ENCODE measurements at places on chromosomes 13 and 19. TPM values are rescaled to one million over a fixed set of nuclear protein-coding genes. Genes with fewer than 3 reads are reported as not detected.
A peak's percentile ranks its signal among the peaks of the same experiment; 100 is the strongest.

B3GNT8 gene
- not detected for total RNA-seq

DNA sequence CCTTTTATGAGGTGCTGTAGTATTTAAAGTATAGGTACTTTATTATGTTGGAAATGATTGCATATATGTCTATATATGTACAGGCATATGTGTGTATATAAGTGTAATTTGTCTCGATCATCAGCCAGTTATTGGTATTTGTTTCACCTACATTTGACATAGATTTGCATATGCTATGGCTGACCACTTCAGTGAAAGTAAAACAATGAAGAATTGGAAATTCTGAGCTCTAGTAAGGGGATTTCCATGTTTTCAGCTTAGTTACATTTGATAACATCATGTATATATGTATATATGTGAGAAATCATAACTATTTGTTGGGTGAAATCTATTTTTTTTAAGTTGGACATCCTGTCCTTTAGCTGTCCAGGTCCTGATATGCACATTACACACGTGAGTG, 1303.9 kb downstream of the EFNB2 start:
- DNase-seq, result no peak

DNA sequence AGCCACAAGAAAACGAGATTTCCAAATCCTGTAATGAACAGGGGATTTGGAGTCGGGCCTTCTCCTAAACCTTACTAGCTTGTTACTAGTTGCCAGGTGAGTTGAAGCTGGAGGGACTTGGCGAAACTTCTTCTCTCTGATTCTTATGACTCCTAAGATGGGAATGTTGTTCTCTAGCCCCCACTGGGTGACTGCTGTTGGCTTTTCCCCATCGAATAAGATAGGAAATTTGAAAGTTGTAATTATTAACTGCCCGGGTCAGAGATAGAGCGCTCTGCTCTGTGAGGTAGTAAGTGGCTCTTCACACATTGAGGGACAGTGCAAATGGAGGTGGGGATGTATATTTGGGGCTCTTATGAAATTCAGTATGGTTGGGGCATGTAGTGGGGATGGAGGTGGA, 111.2 kb upstream of the MBNL2 start:
- DNase-seq, result no peak

GRCh38 chr13:68834375-68834774, 1273.3 kb upstream of the ATXN8OS start:
- no peak for DNase-seq

ZIC2 gene
- total RNA-seq, result 10.9 TPM

DNA sequence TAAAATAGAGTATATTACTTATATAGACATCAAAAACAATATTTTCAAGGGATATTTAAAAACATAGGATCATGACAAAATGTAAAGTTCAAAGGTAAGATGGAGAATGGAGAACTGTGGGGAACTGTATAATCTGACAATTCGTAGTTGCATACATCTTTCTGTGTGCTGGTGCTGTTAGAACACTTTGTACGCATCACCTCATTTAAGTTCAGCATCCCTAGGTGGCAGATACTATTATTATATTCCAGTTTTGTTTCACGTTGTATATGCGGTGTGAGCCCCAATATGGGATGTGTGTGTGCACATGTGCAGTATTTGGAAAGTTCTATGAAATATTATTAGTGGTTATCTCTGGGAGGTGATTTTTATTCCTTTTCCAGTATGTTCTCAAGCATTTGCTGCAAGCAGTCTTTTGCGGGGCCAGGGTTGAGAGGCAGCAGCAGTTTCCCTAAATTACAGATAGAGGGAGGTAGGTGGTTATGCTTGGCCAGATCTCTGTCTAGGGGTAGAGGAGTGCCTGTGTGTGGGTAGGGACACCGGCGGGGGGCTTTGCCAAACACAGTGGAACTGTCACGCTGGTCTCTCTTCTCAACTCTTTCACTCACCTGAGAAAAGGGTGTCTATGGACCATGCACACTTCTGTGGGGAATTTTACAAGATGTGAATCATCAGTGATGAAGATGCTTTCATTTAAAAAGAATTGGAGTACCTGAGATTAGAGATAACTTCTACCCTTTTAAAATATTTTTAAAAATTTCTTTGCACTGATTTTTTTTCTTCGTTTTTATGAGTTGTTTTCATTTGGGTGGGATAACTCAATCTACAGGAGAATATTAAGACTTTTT, 55.6 kb upstream of the ALOX5AP start:
- DNase-seq, result peak; percentile 14

DNA sequence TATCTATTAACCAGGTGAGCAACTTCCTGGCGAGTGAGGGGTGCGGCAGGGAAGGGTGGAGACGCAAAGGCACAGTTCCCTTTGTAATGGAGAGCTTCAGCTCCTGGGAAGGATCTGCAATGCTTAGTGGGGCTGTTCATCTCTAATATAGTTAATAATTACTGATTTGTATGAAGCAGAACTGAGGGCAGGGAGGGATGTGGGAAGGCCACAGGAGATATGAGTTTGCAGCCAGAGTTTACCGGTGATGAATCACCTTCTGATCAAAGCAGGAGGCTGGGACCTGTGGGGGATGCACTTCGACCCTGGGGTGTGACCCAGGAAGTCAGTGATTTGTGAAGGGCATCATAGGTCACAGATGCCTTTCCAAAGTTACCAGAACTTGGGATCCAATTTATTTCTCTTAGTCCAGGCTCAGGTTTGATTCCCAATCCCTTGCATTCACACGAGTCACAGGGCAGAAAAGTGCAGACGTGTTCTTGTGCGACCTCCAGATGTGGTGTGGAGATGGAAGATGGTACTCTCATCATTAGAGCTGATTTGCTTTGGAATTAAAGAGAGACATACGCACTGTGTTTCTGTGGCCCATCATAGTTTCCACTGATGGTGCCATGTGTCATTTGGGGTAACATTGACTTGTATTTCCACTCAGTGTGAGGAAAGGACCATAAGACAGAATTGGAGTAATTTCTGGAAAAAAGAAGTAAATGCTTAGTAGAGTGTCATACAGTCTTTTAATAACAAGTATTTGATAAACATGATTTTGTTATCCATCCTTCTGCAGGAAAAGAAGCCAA, 55.0 kb downstream of the LRCH1 start:
- DNase-seq, result no peak

- no peak for DNase-seq
Observed at GRCh38 chr13:108728370-108728769, 99.0 kb downstream of the MYO16 start.

DNA sequence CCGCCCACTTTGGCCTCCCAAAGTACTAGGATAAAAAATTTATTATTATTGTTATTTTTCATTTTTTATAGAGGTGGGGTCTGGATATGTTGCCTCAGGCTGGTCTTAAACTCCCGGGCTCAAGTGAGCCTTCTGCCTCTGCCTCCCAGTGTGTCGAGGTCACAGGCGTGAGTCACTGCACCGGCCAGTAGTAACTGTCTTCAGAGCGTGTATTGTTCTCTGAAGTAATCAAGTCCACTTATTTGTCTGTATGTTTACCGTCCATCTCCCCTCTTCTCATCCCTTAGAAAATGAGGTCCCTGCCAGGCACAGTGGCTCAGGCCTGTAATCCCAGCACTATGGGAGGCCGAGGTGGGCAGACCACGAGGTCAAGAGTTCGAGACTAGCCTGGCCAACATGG, 18.2 kb upstream of the SULT2B1 start:
- DNase-seq, result no peak

DNA sequence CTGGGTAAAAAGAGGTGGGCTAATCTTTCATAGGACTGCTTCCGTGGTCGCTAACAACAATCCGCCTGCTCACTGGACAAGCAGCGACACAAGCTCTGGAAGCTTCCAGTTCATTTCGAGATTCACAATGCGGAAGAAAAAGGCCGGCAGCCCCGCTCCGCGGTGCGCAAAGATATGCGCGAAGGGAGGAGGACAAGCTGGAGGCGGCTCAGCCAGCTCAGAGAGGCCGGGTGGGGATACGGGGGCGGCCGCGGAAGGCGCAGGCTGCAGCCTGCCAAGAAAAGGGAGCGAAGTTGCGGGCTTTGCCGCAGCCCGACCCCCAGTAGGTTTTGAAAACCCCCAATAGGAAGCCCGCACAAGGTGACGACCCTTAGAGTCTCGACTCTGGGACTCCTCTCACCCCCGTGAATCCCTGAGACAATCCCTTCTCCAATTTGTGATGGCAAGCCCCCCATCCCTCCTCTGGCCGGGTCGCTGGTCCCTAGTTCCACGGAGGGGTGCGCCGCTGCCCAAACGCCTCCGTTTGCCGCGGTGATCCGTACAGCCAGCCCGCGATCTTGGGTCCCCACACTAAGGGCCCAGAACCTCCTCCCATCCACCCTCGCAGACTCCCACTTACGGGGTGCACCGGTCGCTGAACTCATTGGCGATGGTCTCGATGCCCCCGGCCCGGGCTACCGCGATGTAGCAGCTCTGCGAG, 697 bp downstream of the HSPH1 start:
- DNase-seq, result peak; percentile 41

GRCh38 chr19:55460670-55461258, 678 bp downstream of the ISOC2 start:
- peak; percentile 83 for DNase-seq

DNA sequence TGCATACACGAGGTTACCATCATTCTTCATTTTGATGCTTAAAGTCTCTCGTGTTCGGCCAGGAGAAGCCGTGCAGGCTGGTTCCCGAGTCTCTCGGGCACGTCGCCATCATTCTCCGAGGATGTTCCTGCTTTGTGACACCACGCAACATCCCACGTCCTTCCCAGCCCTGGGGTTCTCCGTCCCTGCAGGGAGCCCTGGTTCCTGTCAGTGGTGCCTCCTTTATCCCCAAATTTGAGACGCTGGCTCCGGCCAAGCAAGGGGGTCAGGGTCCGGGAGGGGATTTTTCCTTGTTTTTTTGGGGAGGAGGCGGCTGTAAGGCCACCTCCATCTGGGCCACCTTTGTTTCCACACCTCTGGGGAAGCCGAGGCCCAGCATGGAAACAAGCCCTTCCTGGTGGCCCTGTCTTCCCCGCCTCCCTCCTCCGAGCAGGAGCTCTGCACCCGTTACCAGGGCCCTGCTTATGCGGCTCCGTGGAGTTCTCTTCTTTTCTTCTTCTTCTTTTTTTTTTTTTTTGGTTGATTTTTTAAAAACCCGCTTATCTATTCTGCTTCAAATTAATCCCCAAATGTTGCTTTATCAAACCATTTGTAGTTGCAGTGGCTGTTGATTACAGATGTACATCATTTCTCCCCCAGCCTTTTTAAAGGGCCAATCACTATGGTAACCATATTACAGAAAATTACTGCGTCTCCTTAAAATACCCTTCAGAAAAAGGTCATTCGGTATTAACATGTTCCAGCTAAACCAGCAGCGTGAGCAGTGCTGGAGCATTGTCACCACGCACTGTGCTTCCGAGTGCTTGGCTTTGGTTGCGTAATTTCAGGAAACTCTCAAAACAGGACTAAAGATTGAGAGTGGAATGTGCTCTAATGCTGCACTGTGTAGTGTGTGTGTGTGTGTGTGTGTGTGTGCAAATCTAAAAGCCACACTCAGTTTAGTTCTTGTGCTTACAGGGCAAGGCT, 50.4 kb downstream of the TEX29 start:
- no peak for DNase-seq

C5AR1 gene
- not detected for total RNA-seq

GEMIN7 gene
- 43.3 TPM for total RNA-seq

DNA sequence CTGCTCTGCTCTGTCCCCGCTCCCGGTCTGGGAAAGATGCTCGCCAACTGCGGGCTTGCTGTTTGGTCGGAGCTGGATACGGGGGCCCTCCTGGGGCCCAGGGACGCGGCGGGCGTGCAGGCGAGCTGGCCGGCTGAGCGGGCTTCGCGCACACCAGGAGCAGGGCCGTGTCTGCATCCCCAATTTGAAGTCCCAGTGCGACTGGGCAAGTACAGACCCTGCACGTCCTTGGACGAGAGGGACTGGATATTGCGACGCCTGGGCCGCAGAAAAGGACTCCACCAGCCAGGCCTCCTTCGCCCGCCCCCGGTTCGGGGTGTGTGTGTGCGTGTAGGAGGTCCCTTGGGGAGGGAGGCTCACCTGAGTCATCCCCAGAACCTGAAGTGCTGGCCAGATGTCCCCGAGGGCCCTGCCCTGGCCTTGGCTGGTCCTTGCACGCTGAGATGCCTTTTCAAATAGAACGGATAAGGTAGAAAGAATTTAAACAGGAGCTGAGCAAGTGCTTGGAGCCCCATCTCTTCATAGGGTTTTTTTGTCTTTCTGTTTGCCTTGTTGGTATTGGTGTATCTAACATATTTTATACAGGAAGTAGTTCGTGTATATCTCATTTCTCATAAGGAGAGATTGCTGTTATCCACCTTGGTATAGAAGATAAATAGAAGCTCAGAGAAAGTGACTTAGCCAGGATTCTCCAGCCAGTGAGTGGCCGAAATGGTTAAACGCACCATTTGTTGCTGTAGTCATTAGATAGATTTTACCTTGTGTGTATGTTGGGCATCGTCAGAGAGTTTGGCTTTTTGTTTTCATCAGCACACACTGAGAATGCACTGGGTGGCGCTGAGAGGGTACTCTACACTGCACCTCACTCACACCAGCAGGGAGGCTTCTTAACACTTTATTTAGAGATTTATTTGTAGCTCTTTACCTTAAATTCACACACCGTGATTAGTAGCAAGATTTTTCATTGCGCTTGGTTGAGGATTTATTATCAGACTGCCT, 1.1 kb downstream of the NAXD start:
- DNase-seq, result peak; percentile 57

GRCh38 chr13:114177245-114178010, 1.6 kb upstream of the CFAP97D2 start:
- DNase-seq, result no peak

DNA sequence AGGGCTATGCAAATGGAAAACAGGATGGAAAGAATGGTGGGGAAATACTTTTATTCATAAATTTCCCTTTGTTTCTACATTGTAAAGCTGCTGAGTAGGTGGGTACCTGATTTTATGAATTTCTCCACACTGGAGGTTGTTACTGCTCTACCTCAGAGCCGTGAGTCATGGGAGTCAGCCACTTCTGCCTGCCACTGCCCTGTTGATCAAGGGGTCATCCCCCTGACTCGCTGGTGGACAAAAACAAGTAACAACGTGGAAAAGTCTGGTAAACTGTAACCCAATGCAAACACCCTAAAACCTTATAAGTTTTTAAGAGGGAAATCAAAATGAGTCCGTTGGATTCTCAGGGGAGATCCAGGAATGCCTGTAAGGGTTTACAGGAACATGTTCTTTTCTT, 329.5 kb downstream of the ATP8A2 start:
- no peak for DNase-seq

ZNF682 gene
- total RNA-seq, result 4.7 TPM

Measured in Daoy (cell line).